H54 (cell line): ENCODE measurements at places on chromosomes 3 and 15.

GRCh38 chr3:56782215-56782614 is 19.5 kb downstream of the ARHGEF3 start:
- DNase-seq, result no peak

DNA sequence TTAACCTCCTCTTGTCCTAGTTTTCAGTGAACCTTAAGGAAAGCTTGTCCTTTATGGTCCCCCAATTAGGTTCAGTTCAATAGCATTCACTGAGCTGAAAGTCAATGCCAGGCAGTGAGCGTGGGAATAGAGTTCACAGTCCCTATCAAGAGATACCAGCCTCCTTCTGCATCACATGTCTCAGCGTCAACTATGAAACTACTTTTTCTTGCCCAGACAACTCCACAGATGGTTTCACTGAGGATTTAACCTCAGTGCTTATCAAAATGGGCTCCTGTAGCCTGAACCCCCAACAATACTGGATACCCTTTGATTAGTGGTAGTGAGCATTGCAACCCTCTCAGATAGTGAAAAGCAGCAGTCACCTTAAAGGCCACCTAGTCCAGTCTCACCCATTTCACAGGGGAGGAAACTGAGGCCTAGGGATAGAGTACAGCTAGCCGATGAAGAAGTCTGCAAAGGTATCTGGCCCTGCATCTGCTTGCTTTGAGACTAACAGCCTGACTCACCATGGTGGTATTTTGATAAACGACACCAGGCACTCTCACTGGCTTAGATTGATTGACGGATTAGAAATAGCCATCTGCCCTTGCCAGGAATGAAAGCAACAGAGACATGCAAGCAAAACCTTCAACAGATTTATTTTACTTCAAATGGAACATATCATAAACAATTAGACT is 1.6 kb upstream of the UBA3 start:
- DNase-seq, result no peak

DNA sequence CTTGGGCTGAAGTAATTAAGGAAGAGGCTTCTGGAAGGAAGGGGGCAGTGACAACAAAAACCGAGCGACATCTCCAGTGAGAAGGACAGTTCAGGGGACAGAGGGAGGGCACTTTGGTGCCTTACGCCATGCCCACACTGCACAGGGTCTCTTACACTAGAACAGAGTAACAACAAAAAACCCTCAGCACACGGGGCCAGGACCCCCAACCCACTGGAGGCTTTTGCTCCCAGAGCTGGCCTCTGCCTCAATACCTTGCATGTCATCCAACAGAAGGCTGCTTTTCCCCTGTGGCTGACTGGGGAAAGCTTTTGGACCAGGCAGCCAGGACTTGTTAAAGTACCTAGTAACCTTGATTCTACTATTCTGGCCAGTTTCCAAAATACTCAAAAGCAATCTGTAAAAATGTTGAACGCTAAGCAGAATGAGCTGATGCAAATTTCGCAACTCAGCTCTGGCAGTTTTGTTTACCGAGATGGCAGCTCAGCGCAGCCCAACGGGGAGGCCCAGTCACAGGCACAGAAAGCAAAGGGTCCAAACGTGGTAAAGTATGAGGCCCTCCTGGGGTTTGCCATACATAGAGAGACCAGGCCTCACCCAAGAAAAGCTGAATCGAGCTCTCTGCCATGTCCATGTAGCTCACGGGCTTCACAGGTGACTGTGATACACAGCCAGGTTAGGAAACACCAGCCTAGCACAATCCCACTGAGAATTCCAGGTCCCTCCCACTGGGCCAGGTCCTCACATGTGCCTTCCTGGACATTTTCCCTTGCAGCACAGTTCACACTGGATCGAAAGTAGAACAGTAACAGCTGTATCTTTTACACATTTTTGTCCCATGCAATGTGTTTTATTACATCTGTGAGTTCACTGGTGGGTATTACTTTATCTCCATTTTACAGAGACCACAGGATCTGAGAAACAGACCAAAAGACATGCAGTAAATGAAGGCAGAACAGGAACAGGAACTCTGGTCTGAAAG is 6.0 kb downstream of the CHCHD4 start:
- DNase-seq, result no peak

DNA sequence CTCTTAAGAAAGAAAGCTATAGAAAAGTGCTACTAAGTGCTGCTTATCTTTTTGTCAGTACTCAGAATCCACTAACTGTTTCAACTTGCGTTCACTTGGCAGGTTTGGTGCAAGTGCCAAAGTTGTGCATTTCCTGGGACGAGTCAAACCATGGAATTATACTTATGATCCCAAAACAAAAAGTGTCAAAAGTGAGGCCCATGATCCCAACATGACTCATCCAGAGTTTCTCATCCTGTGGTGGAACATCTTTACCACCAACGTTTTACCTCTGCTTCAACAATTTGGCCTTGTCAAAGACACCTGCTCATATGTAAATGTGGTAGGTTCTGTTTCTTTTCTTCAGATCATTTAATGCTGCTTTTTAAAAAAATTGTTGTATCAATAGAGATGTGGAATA is 32.6 kb downstream of the GYG1 start:
- DNase-seq, result no peak
